ENCODE measurements at places on chromosomes 7 and 10.

GRCh38 chr10:24237801-24238395 is 29.0 kb downstream of the KIAA1217 start:
- no peak for DNase-seq

DNA sequence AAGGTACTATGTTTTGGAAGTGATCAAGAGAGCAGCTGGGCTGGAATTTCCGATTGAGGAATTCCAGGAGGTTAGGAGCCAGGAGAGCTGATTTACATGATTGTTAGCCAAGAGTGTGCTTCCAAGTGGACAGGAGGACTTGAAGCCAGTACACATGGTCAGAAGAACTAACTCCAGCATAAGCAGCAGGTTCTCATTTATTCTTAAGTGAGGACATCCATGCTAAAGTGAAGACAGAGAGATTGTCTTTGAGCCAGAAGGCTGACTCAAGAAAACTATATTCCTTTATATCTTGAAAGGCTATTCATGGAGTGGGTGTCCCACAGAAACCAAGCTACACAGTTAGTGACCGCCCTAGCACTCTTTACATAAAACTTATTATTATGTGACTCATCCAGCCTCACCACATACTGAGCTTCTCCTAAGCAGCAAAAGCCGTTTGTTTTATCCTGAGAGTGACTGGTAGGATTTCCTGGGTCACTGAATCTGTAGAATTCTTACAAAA is 56.7 kb upstream of the SEMA3A start:
- no peak for DNase-seq

DNA sequence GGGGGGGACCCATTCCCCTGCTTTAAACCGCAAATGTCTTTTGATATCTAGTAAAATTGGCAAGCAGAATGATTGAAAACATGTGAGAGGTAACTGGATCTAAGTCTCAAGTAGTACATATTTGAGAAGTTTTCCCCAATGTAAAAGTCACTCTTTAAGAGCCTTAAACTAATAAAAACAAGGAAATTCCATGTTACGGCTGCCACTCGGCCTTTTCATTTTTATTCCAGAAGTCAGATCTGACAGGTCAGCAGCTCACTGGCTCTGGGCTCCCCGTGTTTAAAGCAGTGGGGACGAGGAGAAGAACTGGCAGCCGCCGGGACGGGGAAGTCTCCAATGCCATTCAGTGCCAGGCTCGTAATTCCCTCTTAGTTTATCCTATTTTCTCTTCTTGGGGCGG is 80.7 kb downstream of the CUX1 start:
- DNase-seq = no peak

DNA sequence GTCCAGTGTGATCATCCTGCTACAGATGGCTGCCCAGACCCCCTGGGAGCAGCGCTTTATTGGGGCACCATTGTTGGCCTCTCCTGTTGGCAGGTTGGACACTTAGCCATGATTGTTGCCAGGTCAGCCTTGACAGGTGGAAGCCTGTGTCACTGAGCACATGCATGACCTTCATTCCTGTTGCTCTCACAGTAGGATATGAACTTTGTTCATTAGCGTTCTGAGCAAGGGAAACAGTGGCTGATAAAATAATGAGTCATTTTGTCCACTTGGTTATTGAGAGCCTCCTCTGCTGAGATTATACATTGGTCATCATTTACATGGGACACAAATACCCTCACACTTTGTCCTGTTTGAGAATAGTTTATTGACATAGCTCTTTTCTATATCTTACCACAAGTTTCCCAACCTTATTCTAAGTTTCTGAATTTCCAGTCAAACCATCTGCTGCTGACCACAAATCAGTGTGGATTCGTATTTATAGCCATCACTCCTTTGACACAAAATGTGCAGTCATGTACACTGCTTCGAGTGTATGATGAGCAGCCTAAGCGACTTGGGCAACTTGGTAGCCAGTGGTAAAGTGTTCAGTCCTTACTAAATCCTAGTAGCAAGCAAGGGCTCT is 102.6 kb downstream of the TPST1 start:
- no peak for DNase-seq

GRCh38 chr7:148262721-148263229 is 327.8 kb upstream of the C7orf33 start:
- peak; percentile 60 for DNase-seq

All from activated B cell treated with CpG ODN at 0.5 μM for 24 hours (primary cell).